ENCODE measurements at places on chromosomes 2 and 18.

DNA sequence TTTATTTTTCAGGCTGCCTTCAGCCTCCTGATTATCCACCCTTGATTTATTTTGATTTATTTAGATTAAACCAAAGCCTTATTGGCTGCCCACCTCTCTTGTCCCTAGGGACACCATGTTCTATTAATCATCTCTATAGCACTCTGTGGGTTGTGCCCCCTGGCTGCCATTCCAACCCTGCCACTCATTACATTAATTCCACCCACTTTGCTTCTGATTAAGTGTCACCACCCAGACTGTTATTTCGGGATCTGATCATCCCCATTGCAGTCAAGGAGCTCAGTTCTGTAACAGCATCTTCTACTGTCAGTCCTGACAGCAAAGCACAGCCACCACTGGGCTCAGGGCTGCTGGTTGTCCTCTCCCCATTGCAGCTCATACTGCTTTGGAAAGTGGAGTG is 175.1 kb upstream of the DDX18 start:
- no peak for DNase-seq

DNA sequence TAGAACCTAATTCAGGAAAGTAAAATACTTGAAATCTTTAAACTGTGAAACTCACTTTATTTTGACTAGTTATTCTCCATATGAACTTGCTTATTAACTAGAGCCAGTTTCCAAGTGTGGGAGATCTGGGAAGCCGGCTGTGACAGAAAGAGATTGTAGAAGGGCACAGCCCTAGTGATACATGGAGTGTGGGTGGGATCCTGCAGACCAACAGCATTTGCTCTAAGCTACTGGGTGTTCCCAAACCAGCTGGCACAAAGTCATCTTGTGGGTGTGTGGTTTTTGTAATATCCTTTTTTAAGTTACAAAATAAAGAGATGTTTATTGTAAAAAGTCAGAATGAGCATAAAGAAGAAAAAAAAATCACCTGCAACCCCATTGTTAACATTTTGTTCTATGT is 3.4 kb downstream of the DUSP19 start:
- DNase-seq, result no peak

DNA sequence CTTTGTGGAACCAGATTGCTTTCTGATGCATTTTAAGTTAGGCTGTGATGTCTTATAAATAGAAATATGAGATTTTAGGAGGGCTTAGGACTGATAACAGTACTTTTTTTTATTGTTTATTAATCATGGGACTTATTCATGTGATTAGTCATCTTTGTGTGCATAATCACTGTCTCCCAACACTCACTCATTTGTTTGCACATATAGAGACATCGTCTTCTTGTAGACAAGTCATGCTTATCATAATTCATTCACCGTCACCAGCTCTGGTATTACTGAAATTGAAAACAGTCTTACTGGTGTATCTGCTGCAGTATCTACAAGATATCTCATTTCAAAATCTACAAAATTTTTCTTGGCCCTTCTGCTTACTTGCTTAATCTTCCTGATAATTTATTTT is 45.8 kb downstream of the WDR7 start:
- DNase-seq, result no peak

- no peak for DNase-seq
Observed at GRCh38 chr2:37809525-37809924, 115.6 kb upstream of the RMDN2 start.

GRCh38 chr2:166239548-166239947 is 111.7 kb upstream of the SCN1A start:
- no peak for DNase-seq

DNA sequence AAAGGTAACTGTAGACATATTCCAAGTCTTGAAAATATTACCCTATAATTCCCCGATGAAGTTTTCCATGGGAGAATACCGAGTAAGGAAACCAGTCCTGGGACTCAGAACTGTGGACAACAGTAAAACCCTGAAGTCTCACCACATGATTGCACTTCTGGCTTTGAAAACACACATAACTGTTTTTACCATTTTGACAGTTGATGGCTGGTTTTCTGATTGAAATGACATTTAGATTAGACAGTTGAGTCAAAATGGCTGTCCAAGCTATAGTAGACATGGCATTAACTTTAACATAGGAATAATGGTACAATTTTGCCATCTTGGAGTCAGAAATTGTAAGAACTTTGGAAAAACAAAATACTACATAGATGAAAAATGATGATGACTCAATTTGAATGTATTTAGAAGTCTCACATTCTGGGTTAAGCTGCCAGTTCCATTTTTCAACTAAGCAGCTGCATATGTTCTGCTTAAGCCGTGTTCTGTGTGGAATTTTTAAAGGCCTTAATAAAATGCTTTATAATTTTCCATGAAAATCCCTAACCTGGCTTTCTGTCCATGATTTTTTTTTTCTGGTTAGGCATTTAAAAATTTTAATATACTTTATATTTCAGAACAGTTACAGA is 38.3 kb upstream of the WIPF1 start:
- no peak for DNase-seq

GRCh38 chr2:230244211-230244610 is 18.7 kb downstream of the SP140 start:
- no peak for DNase-seq

DNA sequence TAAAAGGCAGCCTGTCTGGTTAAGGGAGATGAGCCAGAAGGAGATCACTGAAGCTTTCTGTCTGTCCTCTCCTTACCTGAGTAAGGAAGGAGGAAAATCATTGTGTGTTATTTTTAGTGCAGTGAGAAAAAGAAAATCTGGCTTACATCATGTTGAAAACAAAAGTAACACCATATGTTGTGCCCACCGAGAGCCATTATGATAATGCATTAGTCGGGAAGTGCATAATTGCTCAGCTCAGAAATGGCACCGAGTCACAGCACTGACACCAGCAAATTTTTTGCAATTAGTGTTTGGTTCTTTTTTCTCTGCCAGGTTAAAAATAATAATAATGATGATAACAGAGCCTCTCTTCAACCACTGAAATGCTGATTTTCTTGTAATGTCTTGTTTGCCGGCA is 46.6 kb downstream of the HNMT start:
- DNase-seq, result no peak

DNA sequence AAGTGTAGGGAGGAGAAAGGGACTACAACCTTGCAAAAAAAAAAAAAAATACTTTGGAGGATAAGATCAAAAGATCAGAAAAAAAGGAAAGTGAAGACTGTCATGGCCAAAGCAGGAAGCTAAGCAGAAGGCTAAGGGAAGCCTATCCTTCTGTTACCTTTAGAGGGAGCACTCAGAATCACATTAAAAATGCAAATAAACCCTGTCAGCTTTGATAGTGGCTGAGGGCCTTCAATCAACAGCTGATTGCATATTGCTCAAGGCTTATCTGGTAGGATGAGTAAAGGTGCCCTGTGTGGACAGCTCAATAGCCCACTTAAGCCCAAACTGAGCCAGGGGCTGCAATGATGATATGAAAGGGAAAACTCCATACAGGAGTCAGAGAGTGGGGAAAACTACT is 1021.2 kb downstream of the LRP1B start:
- DNase-seq, result no peak

DNA sequence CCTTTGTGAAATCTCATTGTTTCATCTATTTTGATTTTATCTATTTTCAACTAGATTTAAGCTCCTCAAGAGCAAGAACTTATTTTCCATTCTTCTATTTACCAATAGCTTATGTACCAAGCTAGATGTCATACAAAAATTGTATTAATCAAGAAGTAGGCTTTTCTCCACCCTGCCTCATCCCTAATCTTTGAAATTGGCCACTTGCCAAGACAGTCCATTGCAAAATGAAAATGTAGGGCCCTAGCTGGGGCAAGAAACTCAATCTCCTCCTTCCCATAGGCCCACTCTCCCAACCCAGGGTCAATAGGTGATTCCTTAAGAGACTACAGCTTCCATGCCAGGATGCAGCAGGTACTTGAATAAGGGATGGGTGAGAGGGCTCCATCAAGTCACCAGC is 39.3 kb upstream of the STPG4 start:
- DNase-seq, result no peak

GRCh38 chr18:68548904-68549870 is 165.7 kb downstream of the TMX3 start:
- DNase-seq, result no peak

- no peak for DNase-seq
Observed at GRCh38 chr2:147182260-147182659, 662.6 kb upstream of the ACVR2A start.

DNA sequence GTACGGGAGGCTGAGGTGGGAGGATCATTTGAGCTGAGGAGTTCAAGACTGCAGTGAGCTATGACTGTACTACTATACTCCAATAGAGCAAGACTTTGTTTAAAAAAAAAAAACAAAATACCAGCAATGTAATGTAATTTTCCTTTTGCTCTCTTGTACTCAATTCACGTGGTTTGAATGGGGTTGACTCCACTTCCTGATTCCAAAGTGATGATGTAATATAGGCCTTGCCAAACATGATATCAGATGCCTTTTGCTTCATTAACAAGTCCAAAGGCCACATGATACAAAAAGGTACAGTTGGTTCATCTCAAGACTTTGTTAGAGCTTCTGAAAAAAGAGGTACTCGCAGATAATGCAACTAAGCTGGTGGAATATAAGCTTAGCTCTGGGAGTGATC is 321.8 kb downstream of the ZEB2 start:
- DNase-seq, result no peak

DNA sequence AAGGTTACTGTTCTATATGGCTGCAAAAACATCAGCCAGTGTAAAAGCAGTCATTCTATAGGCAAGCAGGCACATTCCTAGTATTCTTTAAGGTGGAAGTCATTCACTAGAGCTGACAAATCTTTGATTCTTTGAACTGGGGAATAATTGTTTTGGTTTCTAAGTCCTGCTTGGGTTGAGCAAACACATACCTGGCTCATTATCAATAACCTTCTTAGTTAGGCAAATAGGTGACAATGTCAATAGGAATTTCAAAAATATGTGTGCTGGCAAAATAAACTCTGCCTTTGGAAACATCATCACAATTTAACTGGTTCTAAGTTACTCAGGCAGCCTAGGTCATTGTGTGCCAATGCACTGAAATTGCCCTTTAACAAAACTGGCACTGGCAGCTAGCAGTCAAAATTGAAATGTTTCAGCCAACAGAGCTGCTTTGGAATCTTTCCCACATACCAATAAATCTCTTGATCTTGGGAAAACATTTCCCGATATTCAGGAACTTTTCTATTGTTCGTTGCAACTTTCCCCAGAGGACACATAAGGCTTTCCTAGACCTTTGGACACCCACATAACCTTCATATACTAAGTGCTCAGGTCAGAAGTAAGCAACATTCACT is 402.0 kb upstream of the MMADHC start:
- DNase-seq, result no peak

DNA sequence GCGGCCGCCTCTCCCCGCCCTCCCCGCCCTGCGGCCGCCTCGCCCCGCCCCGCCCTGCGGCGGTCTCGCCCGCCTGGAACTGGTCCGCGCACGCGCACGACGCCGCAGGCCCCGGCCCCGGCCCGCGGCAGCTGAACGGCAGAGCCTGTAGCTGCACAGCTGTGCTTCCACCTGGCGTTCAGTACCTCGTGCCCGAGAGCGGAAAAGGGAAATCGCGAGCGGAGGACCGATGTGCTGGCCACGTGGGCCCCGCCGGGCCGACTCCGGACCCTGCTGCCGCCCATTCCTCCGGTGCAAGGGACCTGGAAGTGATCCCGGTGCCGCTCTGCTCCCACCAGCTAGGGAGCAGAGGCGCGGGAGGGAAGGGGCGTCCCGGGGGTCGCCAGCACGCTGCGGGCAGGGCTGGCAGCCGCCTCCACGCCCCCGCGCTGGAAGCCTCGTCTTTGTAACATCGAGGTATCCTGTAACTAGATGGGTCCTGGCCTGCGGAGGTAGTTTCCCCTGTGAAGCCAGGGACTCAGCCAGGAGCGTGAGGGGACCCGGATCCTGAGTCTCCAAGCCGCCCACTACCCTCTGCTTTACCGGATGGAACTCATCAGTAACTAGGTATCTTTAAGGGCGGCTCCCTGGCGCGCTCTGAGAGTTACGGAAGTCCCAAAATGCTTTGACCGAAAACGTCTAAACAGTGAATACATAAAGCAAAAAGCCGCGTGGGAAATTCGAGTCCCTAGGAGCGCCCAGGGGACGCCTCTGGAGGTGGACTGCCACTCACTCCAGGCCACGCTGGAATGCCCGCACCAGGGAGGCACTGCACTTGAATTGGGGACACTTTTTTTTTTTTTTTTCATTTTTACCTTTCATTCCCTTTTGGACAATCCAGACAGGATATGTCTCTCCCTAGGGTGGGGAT is 704 bp upstream of the ODC1 start:
- DNase-seq, result peak; percentile 95

DNA sequence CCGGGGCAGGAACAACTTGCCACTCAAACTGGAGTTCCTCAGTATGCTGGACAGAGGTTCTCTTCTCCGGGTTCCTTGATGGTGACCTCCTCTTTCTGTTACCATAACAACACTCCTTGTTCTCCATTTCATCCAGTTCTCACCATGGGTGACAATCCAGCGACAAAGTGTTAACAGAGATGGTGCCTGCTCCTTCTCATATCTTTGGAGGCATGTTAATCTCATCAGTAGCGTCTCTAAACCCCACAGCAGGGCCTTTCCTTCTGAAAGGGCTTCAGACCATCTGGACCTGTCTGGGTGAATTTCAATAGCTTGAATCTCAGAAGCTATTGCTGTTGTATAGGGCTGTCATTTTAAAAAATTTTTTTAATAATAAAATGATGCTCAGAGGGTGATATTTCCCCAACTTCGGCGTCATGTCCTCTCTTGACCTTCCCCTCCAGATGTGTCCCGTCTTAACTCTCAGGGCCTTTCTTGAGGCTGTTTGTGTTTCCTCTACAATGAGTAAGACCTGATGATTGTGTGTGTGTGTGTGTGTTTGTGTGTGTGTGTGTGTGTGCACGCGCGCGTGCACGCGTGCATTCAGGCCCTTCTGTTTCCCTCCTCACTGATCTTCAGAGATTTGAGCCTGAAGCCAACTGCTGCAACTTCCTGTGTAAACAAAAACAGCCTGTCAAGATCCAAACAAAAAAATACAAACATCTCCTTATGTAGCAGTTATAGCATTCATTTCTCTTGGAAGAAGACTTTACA is 24.3 kb upstream of the CETN1 start:
- DNase-seq, result no peak
